ENCODE measurements at places on chromosomes 5 and 9.

DNA sequence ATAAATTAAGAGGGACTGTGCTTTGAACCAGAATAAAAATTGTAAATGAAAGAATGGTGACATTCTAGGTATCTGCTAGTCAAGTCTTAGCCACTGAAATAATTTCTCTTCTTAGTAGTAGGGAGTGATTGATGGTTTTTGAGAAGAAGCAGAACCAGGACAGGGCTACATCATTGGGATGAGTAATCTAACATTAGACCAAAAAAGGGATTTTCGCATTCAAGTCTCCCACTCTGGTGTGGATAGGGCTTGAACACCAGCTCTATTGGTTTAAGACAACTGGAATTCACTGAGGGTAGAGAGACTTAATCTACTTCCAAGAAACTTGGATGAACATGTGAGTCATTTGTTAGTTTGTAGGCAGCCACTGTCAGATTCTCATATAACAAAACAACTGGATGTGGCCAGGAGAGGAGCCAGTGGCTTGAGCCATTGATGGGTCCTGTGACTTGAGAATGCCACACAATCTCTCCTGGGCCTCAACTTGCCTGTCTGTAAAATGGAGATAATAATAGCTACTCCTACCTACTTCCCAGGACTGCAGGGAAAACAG, 16.6 kb downstream of the FAT2 start:
- no peak for DNase-seq

- DNase-seq: no peak
Measured at GRCh38 chr9:33227008-33227398, 13.0 kb upstream of the SPINK4 start.

DNA sequence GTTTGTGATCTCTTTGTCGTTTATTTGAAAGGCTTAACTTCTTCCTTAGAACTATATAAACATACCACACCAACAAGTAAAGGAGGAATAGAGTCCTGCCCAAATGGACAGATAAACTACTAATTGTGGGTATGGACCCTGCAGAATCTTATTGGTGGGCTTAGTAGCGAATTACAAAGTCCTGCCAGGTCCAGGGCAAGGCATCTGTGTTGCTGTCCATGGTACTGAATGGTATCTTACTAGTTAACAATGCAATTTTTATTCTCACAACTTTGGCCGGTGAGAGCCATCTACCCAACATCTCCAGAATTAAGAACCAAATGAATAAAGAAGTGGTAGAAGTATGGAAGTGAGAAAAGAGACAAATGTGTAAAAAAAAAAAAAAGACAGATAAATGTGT, 1782.4 kb upstream of the WWC1 start:
- no peak for DNase-seq

- DNase-seq: no peak
Measured at GRCh38 chr9:135714242-135715055, 12.5 kb downstream of the KCNT1 start.

- DNase-seq: no peak
Measured at GRCh38 chr5:150149618-150150017, 6.0 kb downstream of the PDGFRB start.

- DNase-seq: no peak
Measured at GRCh38 chr9:68797116-68797515, 92.1 kb downstream of the PIP5K1B start.

GRCh38 chr5:94776167-94776566, 157.7 kb downstream of the SLF1 start:
- DNase-seq: no peak

GRCh38 chr9:98536542-98537173, 172.1 kb downstream of the GABBR2 start:
- no peak for DNase-seq

DNA sequence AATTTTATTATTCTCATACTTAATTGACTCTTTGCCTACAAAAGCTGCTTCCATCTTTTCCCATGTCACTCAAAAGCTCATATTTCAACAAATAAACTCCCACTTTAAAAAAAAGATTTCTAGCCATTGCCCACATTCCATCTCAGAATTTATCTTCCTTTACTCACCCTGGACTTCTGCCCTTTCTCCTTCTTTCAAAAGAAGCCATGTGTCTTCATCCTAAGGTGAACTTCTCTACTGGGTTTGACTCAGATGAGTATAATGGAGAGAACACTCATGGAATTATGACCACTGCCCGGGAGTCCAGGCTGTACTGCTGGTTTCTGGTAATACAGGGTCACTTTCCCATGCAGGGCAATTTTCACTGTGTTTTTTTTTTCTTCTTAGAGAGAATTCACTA, 548.5 kb upstream of the ZNF462 start:
- no peak for DNase-seq

DNA sequence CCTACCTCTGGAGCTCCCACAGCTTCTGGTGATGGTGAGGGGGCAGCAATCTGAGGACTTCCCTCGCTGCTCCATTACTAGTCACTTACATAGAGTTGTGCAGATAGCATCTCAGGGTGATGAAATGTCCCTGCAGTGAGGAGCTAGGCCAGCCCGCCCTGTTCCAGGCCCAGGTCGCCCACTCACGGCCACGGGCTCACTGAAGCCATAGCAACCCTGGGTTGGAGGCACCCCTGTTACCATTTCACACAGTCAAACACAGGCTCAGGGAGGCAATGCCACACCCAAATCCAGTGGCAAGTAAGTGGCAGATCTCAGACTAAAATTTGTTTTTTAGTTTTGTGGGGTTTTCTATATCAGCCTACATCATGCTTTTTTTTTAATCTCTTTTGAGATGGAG, 19.6 kb downstream of the SH2D3C start:
- DNase-seq: no peak

Measured in stimulated activated CD4-positive, alpha-beta T cell treated with anti-CD3 and anti-CD28 coated beads, Interleukin-1b, Interleukin-23, amount 100 ng/mL, for 1 hour (primary cell).